Tongue (tissue), 3 donors: ENCODE measurements at places on chromosomes 1 and 21. TPM values are rescaled to one million over a fixed set of nuclear protein-coding genes. Genes with fewer than 3 reads are reported as not detected.

- no peak for DNase-seq
Observed at GRCh38 chr1:161133220-161133740, 813 bp upstream of the DEDD start.

ACKR1 gene
- 10.3 TPM for total RNA-seq

DENND4B gene
- total RNA-seq = 31.1 TPM

- DNase-seq = no peak
Observed at GRCh38 chr21:16879479-16879878, 633.4 kb upstream of the CXADR start.

- DNase-seq = no peak
Observed at GRCh38 chr1:153532181-153532580, 3.6 kb downstream of the S100A6 start.

DNA sequence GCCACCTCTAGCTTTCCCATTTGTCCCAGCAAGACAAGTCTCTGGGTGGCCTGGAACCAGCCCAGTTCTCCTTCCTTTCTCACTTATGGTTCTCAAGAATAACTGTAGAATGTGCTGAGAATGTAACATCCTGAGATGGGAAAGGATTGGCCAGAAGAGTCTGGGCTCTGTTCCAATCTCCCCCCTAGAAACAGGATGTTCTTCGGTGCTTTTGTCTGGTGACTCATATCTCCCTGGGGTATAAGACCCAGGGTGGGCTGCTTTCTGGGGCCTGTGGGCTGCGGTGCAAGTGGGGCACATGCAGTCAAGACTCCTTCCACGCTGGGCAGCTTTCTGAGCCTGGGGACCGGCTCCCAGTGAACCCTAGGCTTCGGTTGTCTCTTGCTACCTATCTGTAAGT, 251.2 kb upstream of the POU3F1 start:
- no peak for DNase-seq

TLCD4 gene
- 43.7 TPM for total RNA-seq

GRCh38 chr1:182715531-182715930, 31.1 kb upstream of the RGS8 start:
- DNase-seq = no peak
